RWPE1 (cell line): ENCODE measurements at places on chromosomes 1 and 21.

DNA sequence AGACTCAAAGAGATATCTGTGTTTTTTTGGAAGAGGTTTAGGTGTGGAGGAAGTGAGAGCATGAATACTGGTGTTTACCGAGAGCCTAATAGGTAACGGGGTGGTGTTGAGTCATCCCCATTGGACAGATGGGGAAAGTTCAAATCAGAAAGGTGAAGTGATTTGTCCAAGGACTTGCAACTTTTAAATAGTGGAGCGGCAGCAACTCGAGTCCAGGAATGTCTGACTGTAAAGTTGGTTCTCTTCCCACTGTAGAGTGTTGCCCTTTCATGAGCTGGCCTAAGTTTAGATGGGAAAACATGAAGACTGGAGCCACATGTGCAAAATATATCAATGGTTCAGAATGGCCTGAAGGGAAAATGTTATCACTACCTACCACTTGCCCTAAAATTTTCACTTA, 125.7 kb downstream of the LYPLAL1 start:
- no peak for DNase-seq

- peak; percentile 87 for DNase-seq
Measured at GRCh38 chr21:45542242-45542666, at the start of gene SLC19A1. Gene SLC19A1 (minus strand): TSS chr21:45542440. CDS start chr21:45537959, 4,481 bp downstream.

GRCh38 chr1:244313346-244313745, 138.4 kb downstream of the ADSS2 start:
- DNase-seq = no peak

GRCh38 chr1:110780600-110781484, 92.1 kb upstream of the CD53 start:
- peak; percentile 62 for DNase-seq

DNA sequence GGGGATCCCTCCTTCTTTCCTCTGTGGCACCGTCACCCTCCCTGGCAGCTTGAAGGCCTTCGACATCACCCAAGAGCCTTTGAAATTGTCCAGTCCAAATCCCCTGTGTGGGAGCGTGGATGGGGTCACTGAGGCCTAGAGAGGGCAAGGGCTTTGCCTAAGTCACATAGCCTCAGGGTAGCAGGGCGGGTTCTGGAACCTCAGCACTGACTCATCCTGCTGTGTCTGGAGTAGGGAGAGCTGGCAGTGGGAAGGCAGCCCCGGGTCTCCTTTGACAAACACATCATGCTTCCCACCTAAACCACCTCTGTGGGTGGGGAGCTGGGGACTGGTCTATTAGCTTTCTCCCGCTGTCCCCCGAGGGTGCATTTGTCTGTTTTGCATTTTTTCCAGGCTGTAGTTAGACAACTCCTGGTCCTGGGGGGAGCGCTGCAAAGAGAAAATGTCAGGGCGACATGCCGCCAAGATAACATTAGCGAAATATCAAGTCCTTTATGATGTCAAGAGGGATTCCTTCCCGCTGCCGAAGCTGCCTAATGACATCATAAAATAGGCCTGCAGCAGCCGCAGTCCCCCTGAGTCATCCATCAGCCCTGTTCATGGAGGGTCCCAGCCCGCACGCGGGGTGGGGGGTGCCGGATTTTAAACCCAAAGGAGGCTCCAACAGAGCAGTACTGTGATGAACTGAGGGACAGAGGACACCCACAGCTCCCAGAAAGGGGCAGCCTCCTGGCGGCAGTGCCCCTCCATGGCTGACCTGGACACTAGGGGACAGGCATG, 77.0 kb upstream of the POU3F1 start:
- DNase-seq = peak; percentile 90

- DNase-seq = no peak
Measured at GRCh38 chr1:201270616-201271390, 12.5 kb upstream of the PKP1 start.

- no peak for DNase-seq
Measured at GRCh38 chr1:20996554-20996953, 180.1 kb downstream of the EIF4G3 start.

- DNase-seq = no peak
Measured at GRCh38 chr1:37498872-37499617, 15.5 kb downstream of the MEAF6 start.

DNA sequence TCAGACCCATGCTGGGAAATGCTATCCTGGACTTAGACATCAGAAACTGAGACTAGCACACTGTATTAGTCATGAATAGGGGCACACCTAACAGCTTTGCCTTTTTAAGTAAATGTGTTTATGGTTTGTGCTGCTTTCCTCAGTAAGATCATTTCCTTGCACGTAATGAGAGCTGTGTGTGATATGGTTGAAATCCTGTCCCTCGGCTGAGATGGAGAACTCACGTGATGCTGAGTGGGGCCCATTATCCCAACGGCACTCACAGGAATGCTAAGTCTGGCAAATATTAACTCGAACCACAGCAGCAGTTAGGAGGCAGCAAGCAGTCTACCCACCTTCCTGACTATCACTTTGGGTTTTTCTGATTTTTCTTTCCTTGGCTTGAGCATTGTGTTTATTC, 38.2 kb downstream of the BCL9 start:
- DNase-seq = no peak

DNA sequence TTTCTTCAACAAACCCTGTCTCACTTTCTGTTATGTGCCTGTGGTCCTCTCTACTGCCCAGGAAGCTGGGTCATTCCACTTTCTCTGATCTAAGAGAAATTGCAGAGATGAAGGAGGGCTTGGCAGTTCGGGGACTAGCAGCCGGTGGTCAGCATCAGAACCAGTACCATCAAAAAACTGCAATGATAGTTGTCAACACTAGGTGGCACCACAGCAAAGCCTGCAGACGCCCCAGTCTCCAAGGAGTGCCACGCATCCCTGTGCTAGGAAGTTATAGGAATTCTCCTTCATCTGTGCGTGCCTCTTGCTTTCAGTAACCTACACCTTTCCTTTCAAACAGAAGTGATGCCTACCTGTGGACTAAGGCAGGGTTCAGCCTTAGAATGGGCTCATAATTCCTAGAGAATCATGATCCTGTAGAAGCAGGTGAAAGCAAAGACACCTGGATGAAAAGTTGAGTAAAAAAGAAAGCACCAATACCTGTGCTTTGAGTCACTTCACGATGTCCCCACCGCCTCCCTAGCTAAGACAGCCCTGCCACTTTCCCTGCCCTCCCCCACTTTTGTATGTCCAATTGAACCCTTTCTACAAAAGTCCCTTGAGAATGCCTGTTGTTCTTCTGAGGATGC, 129.2 kb downstream of the ADAMTS1 start:
- DNase-seq = peak; percentile 49

DNA sequence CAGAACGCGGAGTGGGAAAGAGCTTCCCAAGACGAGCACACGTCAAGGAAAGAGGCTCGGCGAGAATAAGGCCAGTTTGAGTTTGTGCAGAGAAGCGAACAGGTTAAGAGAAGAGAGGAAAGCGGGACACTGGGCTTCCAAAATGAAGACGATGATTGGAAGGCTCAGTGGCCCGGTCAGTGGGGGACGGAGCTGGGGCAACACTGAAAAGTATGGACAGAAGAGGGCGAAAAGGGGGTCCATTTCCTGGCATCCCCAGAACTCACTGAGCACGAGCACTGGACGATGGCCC, 258 bp downstream of the CCT3 start:
- DNase-seq = no peak

DNA sequence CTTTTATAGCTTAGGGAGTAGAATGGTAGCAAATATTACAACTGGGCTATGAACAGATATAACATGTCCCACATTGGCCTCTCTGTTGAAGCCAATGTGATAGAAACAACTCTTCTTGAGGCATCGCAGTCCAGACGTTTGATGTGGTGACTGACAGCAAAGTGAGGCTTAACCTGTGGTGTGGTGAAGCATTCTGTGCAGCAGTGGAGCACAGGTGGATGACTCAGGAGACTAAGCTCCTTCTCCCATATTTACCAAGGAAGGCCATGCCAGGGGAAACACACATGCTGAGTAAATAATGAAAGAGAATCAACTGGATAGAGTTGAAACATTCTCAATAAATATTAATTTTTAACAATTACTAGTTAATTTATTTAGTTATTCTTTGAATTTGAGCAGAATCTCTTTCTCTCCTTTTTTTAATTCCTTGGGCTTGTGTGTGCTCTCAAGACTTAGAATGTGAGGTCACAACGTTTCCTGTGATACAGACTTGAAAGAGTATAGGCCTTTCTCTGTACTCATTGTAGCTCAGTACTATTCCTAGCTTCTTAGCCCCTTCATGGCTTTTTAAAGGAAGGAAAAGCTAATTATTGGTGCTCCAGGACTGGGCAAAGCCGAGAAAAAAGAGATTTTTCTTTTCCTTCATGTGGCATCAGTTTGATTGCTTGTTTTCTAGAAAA, 17.6 kb downstream of the CRB1 start:
- DNase-seq = no peak

- no peak for DNase-seq
Measured at GRCh38 chr1:246592695-246593094, 26.4 kb downstream of the CNST start.

GRCh38 chr1:226082959-226083301, 20.4 kb downstream of the H3-3A start:
- DNase-seq = no peak

DNA sequence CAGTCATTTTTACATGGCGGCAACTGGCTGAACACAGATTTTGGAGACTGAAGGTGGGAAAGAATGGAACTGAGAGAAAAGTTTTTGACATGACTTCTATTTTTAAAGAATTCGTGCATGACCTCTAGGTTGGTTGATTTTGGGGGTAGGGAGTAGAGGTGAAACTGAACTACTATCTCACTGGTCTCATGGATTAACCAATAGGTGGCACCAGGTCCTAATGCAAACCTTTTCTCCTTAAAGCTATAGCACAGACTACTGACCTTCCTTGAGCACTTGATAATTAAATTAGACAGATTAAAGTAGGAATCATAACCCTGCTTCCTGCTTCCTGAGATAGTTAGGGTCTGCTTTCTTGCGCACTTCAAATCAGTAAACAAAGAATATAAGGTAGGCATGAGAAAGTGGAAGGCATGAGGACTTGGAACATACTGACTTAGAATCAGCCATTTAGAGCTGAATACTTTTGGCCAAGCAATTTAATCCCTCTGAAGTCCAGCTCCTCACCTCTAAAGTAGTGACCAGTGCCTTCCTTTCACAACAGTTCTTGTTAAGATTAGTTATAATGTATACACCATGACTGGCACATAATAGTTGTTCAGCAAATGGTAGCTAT, 206.0 kb downstream of the CENPF start:
- DNase-seq = peak; percentile 42

DNA sequence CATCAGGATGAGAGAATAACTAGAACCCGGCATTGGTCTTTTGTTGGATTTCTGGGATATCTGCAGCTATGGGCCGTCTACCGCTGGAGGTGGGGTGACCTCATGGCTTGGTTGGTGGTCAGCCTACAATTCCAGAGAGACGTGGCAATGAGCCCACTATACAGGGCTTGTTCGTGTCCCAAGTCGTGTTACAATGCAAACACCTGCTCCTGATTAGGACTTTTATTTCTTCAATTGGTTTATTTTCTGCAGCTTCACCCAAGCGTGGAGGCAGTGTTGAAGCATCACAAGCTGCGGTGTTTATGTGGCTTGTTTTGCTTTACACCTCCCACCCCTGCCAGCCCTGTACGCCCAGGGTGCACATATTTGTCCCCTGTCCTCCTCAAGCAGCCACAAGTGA, 211.7 kb upstream of the TMEM51 start:
- DNase-seq = no peak

DNA sequence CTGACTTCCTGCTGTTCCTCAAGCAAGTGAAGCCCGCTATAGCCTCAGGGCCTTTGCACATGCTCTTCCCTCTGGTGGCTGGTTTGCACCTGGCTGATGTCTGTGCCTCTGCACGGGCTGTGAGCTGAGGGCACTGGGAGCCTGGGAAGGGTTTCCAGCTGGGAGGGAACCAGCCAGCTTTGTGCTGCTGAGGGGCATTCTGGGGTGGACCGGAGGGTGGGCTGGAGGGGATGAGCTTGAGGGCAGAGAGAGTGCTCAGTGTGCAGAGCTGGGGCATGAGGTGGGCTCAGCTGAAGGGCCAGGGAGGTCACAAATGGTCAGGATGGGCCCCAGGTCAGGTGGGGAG, 305.7 kb downstream of the MATN1 start:
- no peak for DNase-seq

DNA sequence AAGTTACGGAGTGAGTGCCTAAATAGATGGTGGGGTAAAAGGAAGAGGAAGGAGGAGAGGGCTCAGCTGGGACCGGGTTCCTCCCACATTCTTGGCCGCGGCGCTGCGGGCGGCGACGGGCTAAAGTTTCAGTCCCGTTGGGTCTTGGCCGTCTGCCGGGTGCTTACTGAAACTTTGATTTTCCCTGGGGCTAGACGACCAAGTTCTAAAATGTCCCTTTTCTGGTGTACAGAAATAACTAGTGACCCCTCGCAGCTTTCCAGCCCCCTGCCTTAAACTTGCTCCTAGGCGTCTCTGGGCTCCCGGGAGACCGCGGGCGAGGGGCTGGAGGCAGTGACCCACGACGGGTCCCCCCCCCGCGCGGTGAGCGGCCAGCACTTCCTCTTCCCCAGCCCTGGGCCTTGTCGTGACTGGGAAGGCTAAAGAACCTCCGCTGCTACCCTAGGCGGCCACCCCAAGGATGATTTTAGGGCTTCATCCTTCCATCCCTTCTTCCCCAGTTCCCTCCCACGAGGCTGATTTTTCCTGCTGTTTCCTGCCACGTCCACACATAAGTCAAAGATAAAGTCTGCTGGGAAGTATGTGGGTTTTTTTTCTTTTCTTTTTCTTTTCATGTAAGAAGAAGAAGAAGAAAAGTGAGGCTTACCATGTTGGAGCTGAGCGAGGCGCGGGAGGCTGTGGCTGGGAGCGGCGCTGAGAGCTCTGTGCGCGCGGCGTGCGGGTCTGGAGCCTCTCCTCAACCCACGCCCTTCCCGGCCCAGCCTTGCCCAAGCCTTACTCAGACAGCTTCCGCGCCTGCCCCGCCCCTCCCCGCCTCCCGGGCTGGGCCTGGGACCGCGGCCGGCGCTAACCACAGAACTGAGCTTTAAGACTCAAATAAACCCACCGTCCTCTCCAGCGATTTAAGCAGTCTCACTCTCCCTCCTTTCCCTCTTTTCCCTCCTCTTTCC, at the start of gene S100A11:
Gene S100A11 (minus strand): TSS at position 738 of the 950 bp plus-strand sequence. CDS start 89 bp downstream, at position 649.
- DNase-seq = peak; percentile 84

GRCh38 chr1:165381745-165382505, 25.4 kb upstream of the LMX1A start:
- DNase-seq = no peak

- no peak for DNase-seq
Measured at GRCh38 chr1:100941580-100942216, 45.8 kb downstream of the SLC30A7 start.

DNA sequence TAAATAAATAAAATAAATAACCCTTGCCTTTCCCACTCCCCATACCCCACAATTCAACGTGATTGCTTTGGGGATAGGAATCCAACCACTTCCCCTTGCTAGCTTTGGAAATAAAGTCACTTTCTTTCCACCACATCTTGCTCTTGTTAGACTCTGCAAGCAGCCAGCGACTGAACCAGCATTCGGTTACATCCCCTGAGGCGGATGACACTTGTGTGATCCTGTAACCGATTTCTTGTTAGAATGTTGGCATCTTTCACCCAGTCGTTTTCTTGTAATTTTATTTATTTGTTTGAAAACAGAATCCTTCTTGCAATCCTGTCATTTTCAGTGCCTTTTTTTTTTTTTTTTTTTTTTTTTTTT, 1.6 kb upstream of the IFNGR2 start:
- DNase-seq = no peak

GRCh38 chr1:57546549-57547330, 122.9 kb upstream of the DAB1 start:
- DNase-seq = no peak
